Adrenal gland (tissue), 19 donors: ENCODE measurements at places on chromosomes 12 and 14. TPM values are rescaled to one million over a fixed set of nuclear protein-coding genes. Genes with fewer than 3 reads are reported as not detected.
A peak's percentile ranks its signal among the peaks of the same experiment; 100 is the strongest.

Gene L3HYPDH
- 37.0 TPM for total RNA-seq

Gene TSPAN11
- total RNA-seq, result 6.2 TPM

Gene CCDC196
- total RNA-seq, result not detected

Gene KRT72
- total RNA-seq, result not detected

Gene DLGAP5
- 1.3 TPM for total RNA-seq

Gene TGM1
- 0.39 TPM for total RNA-seq

Gene TESPA1
- not detected for total RNA-seq

DNA sequence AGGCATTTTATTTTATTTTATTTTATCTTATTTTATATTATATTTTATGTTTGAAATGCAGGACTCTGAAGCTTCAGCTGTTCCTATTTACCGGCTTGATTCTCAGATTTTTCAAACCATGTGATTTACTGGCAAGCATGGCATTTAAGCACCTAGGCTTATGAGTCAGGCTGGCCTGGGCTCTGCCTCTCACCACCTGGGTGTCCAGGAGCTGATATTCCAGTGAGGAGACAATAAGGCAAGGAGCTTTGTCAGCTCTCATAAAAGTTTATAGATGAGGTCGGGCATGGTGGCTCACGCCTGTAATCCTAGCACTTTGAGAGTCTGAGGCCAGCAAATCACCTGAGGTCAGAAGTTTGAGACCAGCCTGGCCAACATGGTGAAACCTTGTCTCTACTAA, 2.1 kb downstream of the DAO start:
- H3K27ac ChIP-seq, result no peak overlapping the region
- H3K36me3 ChIP-seq, result no peaks in the 10 kb centered on the region
- no peaks in the 10 kb centered on the region for H3K4me1 ChIP-seq

GRCh38 chr14:20866963-20867362, 24.2 kb upstream of the RNASE3 start:
- no peaks in the 10 kb centered on the region for H3K4me1 ChIP-seq
- H3K36me3 ChIP-seq, result no peaks in the 10 kb centered on the region
- no peaks in the 10 kb centered on the region for H3K27me3 ChIP-seq
- H3K4me3 ChIP-seq, result no peak overlapping the region

DNA sequence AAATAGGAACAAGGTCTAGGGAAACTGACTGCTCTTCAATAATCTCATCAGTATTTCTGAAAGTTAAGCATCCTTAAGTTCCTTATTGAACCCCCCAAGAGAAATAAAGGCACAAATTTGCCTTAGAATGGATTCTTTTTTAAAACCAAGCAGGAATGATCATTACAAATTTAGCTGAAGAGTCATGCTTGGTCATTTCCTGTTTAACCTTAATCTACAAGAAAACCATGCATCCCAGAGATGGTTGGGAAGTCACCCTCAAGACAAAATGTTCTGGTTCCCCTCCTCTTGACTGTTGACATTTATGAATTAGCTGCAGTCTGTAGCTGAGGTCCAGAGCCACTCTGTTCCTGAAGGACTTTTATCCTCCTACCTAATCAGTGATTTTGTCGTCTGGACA, 291.8 kb upstream of the G2E3 start:
- no peak overlapping the region for H3K4me3 ChIP-seq
- no peak for DNase-seq
- no peaks in the 10 kb centered on the region for H3K27me3 ChIP-seq
- H3K4me1 ChIP-seq, result no peaks in the 10 kb centered on the region

DNA sequence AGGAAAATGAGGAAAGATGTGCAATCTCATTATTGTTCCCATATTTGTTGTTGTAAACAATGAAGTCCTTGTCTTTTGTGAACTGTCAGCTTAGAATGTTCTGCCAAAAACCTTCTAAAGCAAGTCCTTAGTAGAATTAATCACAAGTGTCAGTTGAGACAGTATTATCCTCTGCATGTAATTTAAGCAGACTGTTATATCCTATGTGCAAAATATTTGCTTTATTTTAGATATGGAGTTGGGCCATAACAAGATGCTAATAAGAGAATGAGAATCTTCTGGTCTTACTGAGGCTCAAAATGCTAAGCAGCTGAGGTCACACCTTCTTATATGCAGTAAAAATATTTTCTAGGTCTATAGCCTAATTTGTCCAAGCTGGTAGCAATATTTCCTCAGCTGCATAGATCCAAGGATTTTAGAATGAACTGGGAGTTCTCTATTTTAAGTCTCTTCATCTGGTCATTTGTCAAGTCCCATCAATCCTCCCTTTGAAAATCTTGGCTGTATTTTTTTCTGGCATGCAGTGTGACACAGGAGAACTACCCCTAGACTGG, 222.3 kb upstream of the NAV3 start:
- H3K36me3 ChIP-seq, result no peaks in the 10 kb centered on the region
- H3K4me1 ChIP-seq, result no peaks in the 10 kb centered on the region
- H3K27me3 ChIP-seq, result no peaks in the 10 kb centered on the region
- no peak overlapping the region for H3K4me3 ChIP-seq
- H3K27ac ChIP-seq, result no peak overlapping the region

DNA sequence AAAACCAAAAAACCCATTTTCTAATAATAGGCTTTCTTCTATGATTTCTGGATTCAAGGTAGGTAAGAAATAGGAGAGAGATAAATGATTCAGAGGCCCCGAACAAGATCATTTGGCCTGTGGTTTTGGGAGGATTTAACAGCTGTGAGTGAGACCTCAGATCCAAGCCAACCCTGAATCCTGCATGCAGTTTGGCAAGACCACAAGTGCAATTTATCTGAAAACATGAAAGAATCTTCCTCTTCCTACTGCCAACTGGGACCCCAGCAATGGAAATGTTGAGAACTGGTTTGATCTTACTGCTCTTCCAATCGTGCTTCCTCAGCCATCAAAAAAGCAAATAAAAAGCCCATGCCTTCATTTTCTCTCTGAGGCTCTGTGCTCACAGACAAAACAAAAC, 519.7 kb upstream of the TBX3 start:
- H3K27ac ChIP-seq, result no peak overlapping the region
- H3K4me3 ChIP-seq, result no peak overlapping the region
- no peaks in the 10 kb centered on the region for H3K4me1 ChIP-seq
- H3K27me3 ChIP-seq, result no peaks in the 10 kb centered on the region

- H3K36me3 ChIP-seq, result no peaks in the 10 kb centered on the region
- H3K27me3 ChIP-seq, result no peaks in the 10 kb centered on the region
- H3K4me3 ChIP-seq, result no peak overlapping the region
- H3K4me1 ChIP-seq, result peaks cover 17% of the 10 kb centered on the region
- H3K27ac ChIP-seq, result no peak overlapping the region
- no peak for DNase-seq
Measured at GRCh38 chr14:68297039-68297438, 477.5 kb downstream of the RAD51B start.

DNA sequence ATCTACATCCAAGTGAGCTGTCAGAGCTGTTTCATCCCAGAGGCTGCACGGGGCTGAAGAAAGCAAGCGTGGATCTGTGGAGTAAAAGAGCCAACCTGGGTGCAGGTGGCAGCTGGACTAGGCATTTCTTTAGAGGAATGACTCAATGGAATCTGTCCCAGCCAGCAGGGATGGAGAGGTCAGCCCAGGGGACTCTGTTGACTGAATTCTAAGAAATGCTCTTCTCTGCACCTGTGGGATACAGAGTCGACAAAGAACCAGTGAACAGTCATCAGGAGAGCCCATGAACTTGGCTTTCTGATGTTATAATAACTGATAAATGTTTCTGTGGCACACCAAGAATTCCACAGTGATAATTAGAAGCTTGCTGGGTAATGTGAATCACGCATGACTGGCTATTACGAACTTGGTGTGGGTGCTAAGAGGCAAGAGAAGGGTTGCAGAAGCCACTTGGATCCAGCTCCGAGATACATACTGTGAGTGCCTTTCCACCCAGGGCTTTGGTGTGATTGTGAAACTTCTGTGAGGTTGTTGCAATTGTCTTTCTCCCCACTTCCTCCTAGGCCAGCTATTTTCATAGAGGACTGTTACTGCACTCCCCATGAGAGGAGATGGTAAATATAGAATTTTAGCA, 16.2 kb downstream of the PYGL start:
- H3K4me1 ChIP-seq, result no peaks in the 10 kb centered on the region
- no peaks in the 10 kb centered on the region for H3K27me3 ChIP-seq
- peaks cover 37% of the 10 kb centered on the region for H3K36me3 ChIP-seq
- peak; percentile 43 for DNase-seq

DNA sequence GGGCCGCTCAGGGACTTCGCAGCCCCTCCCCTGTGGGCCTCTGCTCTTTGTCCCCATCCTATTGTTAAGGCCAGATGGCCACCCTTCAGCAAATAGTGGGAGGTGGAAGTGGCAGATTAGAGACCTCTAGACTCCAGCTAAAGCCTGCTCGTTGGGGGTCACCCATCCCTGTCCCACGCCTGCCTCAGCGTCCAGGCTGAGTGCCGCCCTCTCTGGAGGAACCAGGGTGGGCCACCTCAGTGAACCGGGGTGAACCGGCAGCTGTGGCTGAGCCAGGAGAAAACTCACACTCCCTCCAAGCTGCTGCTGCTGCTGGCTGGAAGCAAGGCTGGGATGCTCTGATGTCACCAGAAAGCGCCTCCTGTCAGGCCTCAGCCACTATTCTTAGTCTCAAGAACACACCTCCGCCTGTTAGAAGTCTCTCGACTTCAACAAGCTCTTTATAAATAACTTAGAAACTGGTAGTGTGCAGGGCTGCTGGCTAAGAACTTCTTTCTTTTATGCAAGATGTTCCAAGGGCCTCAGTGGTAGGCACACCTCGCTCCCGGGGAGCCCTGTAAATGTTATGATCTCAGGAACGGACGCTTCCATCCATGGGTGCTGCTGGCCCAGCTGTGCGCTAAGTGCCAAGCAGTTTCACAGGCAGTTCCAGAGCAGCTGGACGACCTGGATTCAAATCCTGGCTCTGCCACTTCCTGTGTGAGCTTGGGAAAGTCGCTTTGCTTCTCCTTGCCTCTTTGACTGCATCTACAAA, 19.8 kb upstream of the TESC start:
- H3K27ac ChIP-seq, result no peak overlapping the region
- DNase-seq, result no peak
- peaks cover 24% of the 10 kb centered on the region for H3K4me1 ChIP-seq

GRCh38 chr12:114209861-114210260, 196.1 kb downstream of the TBX5 start:
- H3K4me1 ChIP-seq, result no peaks in the 10 kb centered on the region
- no peaks in the 10 kb centered on the region for H3K27me3 ChIP-seq
- H3K27ac ChIP-seq, result no peak overlapping the region
- H3K4me3 ChIP-seq, result no peak overlapping the region
- no peak for DNase-seq
- H3K36me3 ChIP-seq, result no peaks in the 10 kb centered on the region

DNA sequence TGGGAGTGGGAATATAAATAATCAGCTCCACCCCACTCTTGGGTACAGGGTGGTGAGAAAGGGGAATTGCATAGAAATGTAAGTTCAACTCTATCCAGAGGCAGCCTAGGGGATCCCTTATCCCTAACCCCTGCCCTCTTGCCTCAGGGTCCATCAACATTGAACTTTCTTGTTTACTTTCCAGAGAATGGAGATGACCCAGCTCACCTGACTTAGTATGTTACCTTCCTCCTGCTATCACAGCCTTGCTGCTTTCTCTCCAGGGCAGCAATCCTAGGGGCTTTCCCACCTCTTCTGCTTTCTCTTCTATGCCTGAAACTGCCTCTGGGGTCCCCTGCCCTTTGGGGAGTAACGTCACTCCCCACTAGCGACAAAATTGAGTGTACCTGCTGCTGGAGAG, 2.7 kb downstream of the LRP1 start:
- H3K27me3 ChIP-seq, result no peaks in the 10 kb centered on the region
- no peak overlapping the region for H3K27ac ChIP-seq
- H3K4me3 ChIP-seq, result no peak overlapping the region
- no peaks in the 10 kb centered on the region for H3K36me3 ChIP-seq
- H3K4me1 ChIP-seq, result peaks cover 63% of the 10 kb centered on the region
- no peak for DNase-seq

DNA sequence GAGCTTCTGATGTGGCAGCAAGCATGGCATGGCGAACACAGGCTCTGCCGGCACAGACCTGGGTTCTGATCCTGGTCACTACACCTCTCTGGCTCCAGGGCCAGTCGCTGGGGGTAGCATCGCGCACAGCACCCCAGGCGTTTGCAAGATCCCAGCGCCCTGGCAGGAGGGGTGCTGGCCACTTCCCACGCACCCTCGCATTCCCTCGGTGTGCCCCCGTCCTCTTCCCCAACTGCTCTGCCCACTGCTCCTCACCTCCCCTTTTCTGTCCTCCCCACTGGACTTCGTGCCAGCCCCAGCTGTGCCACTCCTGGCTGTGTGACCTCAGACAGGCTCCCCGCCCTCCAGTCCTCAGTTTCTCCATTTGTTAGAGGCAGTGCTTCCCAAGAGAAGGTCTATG, 2.8 kb downstream of the CDK2AP1 start:
- peaks cover 18% of the 10 kb centered on the region for H3K4me1 ChIP-seq
- no peak overlapping the region for H3K4me3 ChIP-seq
- H3K27me3 ChIP-seq, result no peaks in the 10 kb centered on the region
- no peak for DNase-seq
- no peaks in the 10 kb centered on the region for H3K36me3 ChIP-seq
- H3K27ac ChIP-seq, result peak overlapping the region; percentile 63

DNA sequence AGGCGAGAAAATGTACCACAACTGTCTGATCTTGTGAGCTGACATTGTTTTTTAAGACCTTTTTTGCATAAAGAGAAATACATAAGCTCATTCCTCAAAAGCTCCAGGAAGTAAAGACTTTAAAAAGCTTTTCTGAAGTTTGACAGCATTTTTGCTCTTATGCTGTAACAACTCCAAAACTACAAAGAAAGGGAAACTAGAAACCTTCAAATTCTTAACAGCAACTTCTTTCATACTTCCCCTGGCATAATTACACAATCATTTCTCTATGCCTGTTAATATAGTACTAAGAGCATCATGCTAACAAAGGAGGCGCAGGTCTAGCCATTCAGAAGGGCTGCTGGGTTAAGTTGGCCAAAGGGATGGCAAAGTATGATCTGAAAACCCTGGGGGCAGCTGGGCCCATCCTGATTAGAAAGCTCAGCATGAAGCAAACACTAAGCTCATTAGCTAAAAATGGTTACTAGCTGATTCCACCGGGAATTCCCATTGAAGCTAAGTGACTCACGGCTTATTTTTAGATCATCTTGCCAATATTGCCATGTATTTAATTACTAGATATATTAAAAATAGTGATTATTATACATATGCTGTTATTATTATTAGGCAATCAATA, 26.1 kb upstream of the ANP32D start:
- no peaks in the 10 kb centered on the region for H3K36me3 ChIP-seq
- H3K27me3 ChIP-seq, result no peaks in the 10 kb centered on the region
- DNase-seq, result no peak
- H3K4me3 ChIP-seq, result no peak overlapping the region
- peak overlapping the region; percentile 27 for H3K27ac ChIP-seq

DNA sequence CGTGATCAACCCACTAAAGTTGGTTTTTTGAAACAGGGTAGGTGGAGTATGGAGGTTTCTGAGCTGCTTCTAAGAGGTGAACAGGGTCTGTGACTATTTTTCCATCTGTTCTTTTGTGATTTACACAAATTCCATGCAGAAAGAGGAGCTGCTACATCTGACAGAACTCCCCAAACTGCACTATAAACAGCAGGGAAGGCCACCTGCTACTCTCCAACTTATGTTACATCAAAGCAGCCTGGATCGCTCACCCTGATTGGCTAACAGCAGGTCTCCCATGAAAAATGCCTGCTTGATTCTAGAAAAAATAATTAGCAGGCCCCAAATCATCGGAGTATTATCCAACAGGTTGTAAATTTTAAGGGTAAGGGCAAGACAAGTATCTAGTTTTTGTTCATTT, 282.9 kb upstream of the FLRT2 start:
- no peaks in the 10 kb centered on the region for H3K36me3 ChIP-seq
- H3K27me3 ChIP-seq, result no peaks in the 10 kb centered on the region
- no peak overlapping the region for H3K27ac ChIP-seq
- H3K4me3 ChIP-seq, result no peak overlapping the region
- no peak for DNase-seq
